ENCODE measurements at places on chromosomes 5 and 9.

GRCh38 chr9:97892421-97892820 lies 29.9 kb downstream of the TRMO start:
- no peak for DNase-seq

- DNase-seq: no peak
These were observed 4.7 kb upstream of the FIBCD1 start for GRCh38 chr9:130943777-130944176.

DNA sequence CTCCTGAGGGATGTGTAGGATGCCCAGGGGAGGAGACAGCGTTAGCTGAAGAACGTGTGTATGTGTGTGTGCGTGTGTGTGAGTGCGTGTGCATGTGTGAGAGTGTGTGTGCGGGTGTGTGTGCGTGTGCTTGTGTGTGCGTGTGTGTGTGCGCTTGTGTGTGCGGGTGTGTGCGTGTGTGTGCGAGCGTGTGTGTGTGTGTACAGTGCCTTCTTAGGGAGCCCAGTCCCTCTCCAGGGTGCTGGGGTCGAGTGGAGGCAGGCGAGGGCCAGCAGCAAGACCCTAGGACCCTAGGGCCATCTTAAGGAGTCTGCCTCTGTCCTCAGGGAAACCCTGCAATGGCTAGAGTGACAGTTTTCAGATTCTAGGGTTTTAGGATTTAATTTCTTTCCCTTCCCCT lies 26.0 kb upstream of the STXBP1 start:
- DNase-seq: no peak

DNA sequence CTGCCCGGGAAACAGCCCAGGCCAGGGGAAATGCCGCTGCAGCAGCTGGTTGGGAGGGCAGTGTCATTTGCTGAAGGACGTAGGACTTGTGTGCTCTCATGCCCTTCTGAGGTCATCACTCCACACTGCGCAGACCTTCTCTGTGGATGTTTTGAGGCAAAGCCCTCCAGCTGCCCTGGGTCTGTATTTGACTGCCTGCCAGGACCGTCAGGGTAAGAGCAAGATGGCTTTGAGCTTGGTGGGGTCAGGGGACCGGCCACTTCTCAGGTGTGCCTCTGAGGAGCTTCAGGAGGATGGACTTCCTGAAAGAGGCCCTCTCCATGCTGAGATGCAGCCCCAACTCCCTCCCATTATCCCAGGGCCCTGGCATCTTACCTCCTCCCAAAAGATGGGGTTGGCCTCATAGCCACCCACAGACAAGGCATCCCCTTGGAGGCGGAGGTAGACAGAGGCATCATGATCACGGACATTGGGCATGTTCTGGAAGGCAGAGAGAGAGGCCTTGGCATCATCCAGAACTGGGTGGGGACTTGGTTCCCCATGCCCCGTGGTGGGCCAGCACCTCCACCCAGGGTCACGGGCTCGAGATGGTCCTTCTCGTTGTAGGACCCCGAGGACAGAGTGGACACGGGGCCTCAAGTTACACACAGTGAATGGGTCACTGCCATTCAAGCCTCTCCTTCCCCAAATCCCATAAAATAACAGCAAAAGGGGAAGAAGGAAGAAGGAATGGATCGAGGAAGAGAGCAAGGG lies 19.4 kb downstream of the SARDH start:
- DNase-seq: no peak

GRCh38 chr9:122059214-122059954 lies 33.7 kb downstream of the TTLL11 start:
- DNase-seq: no peak

DNA sequence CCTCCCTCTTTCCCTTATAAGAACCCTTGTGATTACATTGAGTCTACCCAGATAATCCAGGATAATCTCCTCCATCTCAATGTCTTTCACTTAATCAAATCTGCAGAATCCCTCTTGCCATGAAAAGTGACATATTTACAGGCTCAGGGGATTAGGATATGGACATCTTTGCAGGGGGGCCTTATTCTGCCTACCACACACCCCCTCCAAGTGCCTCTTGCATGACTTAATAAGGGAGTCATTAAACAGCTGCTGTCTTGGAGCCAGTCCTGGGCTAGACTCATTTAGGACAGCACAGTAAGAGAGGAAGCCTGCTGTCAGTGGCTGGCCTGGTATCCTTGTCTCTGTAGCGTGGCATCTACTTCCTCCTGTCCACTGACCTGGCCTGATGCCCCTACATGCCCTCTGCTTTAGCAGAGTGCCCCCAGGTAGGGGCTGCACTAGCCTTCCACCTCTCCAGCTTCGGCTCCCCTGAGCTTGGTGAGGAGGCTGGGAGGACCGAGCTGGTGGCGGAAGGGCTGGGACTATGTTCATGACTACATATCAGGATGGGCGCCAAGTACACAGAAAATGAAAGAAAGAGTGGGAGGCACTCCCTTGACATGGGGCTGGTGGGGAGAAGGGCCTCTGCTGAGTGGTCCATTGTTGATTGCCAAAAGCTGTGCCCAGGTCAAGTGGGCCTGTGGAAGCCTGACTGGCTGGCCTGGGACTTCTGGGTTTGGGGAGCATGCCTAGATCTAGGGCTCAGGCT lies 17.2 kb downstream of the ENHO start:
- DNase-seq: no peak

DNA sequence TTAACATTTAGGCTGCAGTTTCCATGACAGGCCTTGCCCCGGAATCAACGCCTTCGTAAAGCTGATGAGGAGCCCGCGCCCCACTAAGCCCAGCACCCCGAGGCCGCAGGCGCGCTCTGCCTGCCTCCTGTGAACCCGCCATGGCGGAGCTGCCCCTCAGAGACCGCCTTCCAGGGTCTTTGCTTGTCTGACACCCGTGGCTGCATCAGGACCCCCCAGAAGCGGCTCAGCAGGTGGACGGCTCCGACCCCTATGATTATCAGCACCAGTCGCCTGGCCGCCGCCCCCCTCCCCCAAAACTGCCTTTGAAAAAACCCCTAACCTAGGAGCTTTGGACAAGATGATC lies 507 bp upstream of the DPH7 start:
- DNase-seq: no peak

DNA sequence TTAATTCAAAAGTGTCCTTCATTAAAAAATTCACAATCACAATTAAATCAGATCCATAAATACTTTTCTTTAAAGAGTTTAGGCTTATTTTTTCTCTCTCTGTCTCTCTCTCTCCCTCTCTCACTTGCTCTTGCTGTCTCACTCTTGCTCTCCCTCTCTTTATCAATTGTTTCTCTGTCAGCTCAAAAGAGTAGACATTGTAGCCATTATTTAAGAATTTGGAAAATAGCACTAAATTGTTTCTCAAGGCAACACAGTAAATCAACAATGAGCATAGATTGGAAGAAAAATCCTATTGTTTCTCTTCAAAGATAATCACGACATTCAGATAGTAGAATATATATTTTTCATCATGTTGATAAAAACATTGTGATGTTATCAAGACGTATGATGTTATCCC lies 1114.0 kb downstream of the PTPRD start:
- no peak for DNase-seq

GRCh38 chr9:131692612-131693562 lies 47.0 kb downstream of the RAPGEF1 start:
- no peak for DNase-seq

- no peak for DNase-seq
These were observed 238.8 kb upstream of the ADAMTS16 start for GRCh38 chr5:4901305-4901811.

DNA sequence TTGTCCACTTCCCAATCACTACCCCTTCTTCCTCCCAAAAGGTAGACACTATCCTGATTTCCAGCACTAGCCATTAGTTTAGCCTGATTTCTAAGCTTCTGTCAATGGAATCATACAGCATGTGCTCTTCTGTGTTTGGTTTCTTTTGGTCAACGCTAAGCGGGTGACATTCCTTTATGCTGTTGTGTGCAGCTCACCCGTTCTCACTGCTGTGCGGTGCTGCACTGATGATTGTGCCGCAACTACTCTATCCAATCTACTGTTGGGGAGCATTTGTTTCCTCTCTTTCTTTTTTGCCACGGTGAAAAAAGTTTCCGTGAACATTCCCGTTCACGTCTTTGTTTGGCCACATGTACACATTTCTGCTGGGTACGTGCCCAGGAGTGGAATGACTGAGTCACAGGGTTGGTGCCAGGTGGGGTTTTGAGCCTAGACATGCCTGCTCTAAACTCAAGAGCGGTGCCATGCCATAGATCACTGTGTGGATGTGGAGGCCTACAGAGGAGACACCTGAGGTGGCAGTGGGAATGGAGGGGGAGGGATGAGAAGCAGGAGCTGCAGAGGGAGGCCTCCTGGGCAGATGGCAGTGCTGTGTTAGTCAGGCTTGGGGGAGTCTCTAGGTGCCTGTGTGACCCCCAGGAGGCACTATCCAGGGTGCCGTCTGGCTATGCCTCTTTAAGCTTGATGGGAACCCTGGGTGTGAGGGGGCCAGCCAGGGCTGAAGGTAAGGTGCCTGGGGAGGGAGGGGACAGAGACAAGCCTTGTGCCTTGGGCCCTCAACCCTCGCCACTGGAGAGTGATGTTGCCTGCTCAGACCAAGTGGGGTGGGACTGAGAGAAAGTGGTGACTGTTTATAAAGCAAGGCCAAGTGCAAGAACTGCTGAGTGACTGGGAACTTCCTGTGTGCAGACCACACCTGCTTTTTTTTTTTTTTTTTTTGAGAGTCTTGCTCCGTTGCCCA lies 11.4 kb upstream of the ANKRD33B start:
- no peak for DNase-seq

GRCh38 chr5:168667301-168667840 lies 88.2 kb upstream of the PANK3 start:
- no peak for DNase-seq

GRCh38 chr9:121837113-121837961 lies 185.9 kb downstream of the DAB2IP start:
- DNase-seq: peak; percentile 46

DNA sequence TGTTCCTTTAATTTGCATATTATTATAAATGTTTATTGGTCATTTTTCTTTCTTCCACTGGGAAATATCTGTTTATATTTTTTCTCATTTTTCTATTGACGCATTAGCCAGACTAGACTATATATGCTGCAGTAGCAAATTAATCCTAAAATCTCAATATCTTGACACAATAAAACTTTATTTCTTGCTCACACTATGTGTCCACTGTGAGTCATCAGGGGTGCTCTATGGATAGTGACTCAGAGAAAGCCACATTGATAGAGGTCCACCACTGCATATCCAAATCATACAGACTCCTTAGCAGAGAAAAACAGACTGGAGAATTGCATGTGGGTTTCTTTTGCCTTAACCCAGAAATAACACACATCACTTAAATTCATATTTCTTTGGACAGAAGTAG lies 20.8 kb downstream of the OR1L3 start:
- DNase-seq: no peak

- DNase-seq: no peak
These were observed 218.2 kb downstream of the GADD45G start for GRCh38 chr9:89822996-89823395.

GRCh38 chr9:18905883-18906629 lies 127.0 kb downstream of the SAXO1 start:
- DNase-seq: peak; percentile 21

DNA sequence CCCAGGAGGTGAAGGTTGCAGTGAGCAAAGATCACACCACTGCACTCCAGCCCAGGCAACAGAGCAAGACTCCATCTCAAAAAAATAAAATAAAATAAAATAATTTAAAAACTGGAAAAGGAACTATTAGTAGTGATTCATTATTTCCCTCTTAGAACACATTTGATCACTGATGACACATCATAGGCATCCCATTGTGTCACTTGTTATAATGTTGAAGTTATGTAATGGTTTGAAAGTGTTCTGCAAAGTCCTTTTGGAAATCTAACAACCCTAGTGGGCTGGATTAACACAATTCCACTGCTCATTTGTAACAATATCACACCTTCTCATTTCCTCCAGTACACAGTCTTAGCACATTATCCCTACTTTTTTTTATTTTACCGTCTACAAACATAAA lies 81.8 kb upstream of the LMNB1 start:
- DNase-seq: no peak

GRCh38 chr5:96312383-96312782 lies 120.7 kb downstream of the PCSK1 start:
- DNase-seq: no peak

GRCh38 chr5:159059722-159060121 lies 40.0 kb downstream of the EBF1 start:
- DNase-seq: no peak

DNA sequence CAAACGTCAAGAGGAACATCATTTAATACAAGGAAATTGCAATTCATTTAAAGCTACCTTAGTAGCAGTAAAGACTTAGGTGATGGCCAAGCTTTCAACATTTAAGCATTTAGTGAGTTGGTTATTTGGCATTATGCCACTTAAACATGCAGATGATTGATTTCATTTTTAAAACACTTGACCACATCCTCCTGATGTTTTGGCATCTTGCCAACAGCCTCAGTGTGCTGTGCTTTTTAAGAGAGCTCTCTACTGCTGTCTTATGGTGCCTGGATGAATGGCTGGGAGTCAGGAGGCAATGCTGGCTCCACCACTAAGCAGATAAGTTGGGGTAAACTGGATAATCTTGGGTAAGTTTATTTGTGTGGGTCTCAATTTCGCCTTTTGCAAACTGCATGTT lies 364.5 kb downstream of the MAN2A1 start:
- peak; percentile 70 for DNase-seq

- DNase-seq: no peak
These were observed 32.8 kb upstream of the MSANTD3 start for GRCh38 chr9:100394032-100394695.

DNA sequence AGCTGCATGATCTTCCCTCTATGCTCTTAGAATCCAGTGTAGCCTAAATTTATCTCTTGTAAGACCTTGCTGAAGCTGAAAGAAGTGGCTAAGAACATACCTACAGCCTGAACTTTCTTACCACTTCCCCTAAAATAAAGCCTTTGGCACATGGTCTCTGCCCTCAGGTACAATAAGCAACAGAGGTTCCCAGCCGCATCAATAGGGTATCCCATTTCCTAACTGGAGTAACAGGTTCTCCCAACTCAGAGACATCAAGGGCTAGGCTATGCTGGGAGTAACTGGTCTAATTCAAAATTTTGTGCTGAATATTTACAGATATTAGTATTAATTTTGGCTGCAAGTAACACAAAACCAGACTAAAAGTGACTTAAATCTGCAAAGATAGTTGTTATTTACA lies 335.8 kb upstream of the TRPC7 start:
- no peak for DNase-seq

DNA sequence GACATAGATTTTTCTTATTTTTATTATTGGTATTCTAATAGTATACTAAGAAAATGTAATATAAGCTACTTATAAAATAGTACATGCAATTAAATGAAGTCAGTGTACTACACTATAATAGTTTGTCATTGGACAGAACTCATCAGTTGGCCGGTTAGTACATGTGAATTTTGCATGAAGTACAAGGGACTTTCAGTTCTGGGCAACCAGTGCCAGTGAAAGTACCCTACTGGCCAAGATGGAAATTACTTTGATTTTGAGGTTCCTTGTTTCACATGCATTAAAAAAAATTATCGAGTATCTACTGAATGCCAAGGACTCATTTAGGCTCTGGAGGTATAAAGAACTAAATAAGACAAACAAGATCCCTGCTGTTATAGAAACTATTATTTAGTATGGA lies 213.4 kb upstream of the ELL2 start:
- peak; percentile 29 for DNase-seq
